ENCODE measurements at places on chromosomes 1 and 21.

DNA sequence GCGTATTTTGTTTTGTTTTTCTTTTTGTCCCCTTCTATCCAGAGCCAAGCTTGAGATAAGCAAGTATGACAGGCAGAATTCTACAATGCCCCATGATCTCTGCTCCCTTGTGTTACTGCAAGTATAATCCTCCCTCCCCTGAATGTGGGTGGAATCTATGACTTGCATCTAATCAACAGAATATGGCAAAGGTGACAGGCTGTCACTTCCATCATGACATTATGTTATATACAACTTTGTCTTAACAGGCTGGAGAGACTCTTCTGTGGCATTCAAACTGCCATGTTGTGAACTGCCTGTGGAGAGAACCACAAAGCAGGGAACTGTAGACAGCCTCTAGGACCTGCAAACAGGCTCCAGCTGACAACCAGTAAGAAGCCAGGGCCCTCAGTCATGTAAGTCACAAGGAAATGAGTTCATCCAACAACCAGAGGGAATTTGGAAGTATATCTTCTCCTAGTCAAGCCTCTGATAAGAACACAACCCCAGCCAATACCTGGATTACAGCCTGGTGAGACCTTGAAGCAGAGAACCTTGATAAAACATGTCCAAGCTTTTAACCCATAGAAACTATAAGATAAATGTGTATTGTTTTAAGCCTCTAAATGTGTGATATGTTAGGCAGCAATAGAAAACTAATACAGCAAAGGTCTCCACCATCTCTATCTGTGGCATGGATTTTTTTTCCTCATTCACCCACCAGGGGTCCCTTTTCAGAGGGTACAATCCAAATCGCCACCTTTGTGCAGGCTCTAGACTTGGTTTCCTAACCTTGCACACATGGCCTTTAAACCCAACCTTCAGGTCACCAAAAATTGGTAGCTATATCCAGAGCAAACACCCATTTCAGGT, 5.7 kb upstream of the C1orf162 start:
- no peak for DNase-seq

DNA sequence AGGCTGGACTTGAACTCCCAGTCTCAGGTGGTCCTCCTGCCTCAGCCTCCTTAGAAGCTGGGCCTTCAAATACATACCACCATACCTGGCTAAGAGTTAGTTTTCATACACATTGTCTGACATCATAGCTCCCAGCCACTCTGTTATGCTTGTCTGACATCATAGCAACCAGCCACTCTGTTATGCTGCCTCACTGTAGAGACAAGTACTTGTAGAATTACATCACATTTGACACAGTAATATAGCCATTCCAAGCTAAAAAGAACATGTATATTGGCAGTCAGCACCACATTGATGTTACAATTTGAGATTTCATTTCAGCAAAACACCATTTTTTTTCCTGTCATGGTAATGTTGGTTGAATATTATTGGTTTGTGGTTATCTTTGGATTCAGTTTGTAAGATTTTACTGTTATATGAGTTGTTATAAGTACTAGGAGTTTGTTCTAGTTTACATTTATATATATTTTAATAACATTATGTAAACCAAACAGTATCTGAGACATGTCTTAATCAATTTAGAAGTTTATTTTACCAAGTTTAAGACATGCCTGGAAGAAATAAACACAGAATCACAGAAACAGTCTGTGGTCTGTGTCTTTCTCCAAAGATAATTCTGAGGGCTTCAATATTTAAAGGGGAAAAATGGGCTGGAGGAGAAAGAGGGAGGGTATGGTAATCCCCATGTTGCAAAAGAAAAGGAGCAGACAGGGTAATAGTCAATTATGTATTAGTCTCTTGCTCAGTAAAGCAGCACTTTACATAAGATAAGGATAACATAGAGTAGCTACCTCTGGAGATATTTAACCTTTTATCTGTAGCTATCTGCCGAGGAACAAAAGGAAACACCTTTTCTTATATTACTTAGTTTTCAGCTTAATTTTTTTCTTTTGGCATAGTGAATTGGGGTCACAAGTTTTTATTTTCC, 43.0 kb downstream of the XPR1 start:
- DNase-seq, result no peak

DNA sequence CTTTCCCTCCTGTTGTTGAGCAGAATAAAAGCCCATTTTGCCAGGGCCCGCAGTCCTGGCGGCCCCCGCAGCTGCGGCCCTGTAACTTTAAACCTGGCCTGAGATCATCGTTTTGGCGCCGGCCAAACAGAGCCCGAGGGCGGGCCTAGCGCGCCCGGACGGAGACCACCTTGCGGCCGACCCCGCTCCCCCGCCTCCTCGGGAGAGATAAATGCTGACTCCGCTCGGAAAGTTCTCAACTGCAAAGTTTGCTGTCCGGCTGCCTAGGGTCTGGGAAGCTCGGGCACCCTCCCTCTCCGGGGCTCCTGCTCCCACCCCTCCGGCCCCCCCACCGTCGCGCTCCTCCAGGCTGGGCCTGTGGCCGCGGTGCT, at the start of gene PDPN:
PDPN (plus strand) TSS at position 238 of the 371 bp plus-strand sequence. CDS start 202 bp downstream, outside the sequence.
- no peak for DNase-seq

DNA sequence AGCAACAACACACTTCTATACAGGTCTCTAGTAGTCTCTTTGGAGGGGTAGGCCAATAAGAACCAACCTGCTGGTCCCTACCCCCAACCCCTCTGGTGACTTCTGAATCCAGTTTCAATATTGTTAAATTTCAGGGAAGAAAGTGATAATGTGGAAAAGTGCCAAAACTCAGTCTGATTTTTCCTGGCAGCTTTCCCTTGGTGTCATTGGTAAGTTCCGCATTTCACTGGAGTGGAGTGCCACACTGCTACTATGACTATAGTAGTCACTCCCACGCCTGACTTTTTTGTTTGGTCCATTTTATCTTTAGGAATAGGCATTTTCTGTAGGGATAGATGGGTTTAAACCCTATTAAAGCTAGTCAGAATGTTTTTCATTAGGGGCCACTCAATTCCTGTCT, 5.7 kb upstream of the ARID1A start:
- DNase-seq, result no peak

- no peak for DNase-seq
These were observed 315.4 kb downstream of the MATN1 start for GRCh38 chr1:30407865-30408580.

DNA sequence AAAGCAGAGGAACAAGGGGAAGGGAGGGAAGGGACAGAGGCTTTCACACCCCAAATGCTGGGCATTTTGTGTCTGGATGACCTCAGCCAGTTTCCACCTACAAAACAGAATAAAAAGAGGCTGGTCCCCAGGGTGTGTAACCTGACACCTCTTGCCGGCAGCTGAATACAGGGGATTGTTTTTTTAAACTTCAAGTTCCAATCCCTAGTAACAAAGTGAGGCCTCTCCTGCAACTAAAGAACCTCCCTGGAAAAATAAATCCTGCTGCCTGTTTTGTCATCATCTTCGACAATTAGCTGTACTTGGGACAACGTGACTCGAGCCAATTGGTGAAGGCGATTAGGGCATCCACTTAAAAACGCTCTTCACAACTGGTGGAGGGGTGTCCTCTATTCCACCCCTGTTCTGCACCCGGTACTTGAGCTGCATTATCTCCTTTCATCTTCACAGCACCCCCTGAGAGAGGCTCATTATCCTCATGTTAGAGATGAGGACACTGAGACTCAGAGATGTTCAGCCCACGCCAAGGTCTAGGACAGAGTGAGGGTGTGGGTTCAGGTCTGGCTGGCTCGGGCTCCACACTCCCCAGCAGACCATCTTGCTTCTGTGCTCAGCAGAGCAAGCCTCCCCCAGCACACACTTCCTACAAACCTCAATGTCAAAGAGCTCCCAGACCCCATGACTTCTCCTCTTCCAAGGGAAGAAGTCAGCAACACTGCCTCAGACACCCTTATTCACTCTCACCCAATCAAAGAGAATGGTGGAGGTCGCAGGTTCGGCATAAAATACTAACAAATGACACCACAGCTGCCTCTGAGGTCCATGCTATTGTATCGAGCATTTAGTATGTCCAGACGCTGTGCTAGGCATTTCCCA, 15.2 kb downstream of the ITPKB start:
- DNase-seq, result no peak

- no peak for DNase-seq
These were observed 36.0 kb downstream of the PABPC4 start for GRCh38 chr1:39540504-39541031.

DNA sequence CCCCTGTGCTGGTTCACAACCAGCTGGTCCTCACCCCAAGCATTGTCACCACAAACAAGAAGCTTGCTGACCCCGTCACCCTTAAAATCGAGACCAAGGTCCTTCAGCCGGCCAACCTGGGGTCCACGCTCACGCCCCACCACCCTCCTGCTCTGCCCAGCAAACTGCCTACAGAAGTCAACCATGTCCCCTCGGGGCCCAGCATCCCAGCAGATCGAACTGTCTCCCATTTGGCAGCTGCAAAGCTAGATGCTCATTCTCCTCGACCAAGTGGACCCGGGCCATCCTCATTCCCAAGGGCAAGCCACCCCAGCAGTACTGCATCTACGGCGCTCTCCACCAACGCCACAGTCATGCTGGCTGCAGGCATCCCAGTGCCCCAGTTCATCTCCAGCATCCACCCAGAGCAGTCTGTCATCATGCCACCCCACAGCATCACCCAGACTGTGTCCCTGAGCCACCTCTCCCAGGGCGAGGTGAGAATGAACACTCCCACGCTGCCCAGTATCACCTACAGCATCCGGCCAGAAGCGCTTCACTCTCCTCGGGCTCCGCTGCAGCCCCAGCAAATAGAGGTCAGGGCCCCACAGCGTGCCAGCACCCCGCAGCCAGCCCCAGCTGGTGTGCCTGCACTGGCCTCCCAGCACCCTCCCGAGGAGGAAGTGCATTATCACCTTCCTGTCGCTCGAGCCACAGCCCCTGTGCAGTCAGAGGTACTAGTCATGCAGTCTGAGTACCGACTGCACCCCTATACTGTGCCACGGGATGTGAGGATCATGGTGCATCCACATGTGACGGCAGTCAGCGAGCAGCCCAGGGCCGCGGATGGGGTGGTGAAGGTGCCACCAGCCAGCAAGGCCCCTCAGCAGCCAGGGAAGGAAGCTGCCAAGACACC, 40.6 kb downstream of the ZBTB17 start:
- no peak for DNase-seq

DNA sequence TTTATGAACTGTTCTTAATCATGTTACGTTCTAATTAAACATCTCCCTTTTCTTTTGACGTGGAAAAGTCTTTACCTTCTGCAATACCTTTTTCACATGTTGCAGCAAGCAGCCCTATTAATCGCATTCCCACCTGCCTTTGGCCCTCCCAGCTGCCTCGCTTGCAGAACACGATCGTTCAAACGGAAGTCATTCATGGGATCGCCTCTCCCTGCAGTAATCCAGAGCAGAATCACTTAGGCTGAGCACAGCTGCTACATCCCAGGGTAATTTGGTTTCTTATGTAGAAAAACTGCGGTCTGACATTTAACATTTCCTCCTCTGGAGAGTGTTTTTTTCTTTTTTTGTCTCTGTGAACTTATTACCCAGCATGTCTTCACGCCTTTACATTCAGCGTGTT, 206.3 kb downstream of the KIF26B start:
- no peak for DNase-seq

DNA sequence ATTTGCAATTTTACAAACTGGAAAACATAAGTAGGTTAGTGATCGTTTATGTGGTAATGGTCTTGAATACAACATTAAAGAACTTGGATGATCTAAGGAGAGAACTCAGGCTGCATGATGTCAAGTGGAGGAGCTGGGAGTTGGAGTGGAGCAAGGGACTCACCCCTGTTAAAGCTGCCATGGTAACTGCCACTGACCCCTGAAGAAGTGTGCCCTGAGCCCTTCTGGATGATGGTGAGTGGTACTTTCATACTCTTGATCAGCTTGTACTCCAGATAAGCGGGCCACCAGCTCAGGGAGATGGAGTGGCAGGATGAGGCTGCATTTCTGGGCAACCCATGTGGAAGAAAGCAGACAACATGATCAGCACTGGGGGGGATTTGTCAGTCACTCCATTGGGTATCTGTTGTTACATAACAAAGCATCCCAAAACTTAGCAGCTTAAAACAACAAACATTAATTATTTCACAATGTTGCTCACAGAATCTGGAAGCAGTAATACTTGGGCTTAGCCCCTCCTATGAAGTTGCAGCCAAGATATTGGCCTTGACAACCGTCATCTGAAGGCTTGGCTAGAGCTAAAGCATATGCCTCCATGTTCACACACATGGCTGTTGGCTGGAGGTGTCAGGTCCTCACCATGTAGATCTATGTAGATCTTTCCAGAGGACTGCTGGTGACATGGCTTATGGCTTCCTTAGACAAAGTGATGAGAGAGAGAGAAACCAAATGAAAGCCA, 213.8 kb downstream of the DUSP10 start:
- no peak for DNase-seq

DNA sequence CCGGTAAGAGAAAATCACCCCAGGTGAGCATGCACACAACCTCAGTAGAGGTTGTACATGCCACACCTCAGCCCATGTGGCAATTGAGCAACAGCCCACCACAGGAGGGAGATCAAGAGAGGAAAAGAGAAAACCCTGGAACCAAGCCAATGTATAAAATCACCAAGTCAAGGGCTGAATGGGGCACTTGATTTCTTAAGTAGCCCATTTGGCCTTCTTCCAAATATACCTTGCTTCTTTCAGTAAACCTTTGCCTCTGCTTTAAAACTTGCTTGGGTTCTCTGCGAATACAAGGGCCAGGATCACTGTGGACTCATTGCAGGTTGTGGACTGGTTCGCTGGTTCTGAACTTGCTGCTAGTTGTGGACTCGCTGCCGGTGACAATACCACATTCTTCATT, 1814.0 kb downstream of the PLA2G4A start:
- DNase-seq, result no peak

DNA sequence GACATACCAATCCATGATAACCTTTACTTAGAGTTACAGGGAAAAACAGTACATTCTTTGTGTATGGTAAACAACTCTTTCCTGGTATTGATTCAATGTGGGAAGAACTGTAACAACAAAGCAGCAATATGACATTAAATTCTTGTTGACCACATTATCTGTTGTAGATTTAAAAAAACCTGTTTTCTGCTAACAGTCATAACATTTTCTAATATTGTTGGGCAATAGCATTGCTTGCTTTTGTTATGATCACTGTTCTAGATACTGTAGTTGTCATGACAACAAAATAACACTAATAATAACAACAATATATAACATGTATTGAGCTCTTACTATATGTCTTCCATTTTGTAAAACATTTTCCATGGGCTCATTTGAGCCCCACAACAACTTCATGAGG, 54.2 kb downstream of the PDE4B start:
- no peak for DNase-seq

GRCh38 chr21:45277101-45278045, 10.3 kb downstream of the POFUT2 start:
- DNase-seq, result no peak
